ENCODE measurements at places on chromosomes 5 and 9.

GRCh38 chr5:144187699-144188294 is 17.1 kb downstream of the KCTD16 start:
- no peak for DNase-seq

GRCh38 chr5:37071901-37072581 is 177.1 kb downstream of the CPLANE1 start:
- no peak for DNase-seq

GRCh38 chr9:128059365-128059983 is 7.6 kb downstream of the NAIF1 start:
- DNase-seq = no peak

GRCh38 chr9:25889661-25890060 is 211.4 kb upstream of the TUSC1 start:
- no peak for DNase-seq

GRCh38 chr9:128169925-128170324 is 9.9 kb downstream of the BBLN start:
- DNase-seq = no peak

- DNase-seq = no peak
These were observed 84.0 kb downstream of the RAB3C start for GRCh38 chr5:58666598-58667581.

DNA sequence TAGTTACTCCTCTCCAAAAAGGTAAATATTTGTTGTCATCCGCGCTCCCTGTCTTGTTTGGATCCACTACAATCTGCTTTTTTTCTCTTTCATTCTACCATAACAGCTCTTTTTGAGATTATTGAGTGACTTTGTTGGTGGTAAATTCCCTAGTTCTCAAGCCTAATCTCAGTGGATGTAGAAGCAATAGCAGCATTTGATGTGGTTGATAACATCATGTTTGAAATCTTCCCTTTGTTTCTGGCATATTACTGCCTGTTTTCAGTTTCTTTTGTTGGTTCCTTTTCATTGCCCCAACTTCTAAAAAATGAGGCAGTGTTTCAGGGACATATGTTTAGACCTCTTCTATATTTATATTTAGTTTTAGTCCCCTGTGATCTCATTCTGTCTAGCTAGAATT is 8.9 kb downstream of the CDC42SE2 start:
- DNase-seq = no peak

DNA sequence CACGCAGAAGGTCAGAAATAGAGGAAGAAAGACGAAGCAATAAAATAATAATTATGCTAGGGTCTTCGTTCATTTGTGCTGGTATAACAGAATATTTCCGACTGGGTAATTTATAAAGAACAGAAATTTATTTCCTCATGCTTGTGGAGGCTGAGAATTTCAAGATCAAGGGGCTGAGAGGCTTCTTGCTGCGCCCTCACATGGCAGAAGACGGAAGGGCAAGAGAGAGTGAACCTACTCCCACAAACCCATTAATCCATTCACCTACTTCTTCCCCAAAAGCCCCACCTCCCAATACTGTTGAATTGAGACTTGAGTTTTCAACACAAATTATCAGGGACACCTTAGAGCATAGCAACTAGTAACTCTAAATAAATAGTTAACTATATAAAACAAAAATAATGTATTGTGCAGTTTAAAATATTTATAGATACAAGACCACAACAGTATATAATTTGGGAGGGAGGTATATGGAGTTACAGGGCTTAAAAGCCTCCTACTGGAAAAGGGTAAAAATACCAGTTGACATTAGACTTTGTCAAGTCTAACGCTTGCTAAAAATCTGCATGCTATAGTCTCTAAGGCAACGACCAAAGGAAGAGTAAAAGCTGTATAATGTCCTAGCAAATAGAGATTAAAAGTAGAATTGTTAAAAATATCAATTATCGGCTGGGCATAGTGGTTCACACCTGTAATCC is 40.3 kb upstream of the NAA35 start:
- DNase-seq = no peak

GRCh38 chr9:93585259-93585658 is 8.9 kb downstream of the PHF2 start:
- no peak for DNase-seq

GRCh38 chr9:3331801-3332200 is 194.0 kb downstream of the RFX3 start:
- no peak for DNase-seq

- DNase-seq = no peak
These were observed 25.0 kb downstream of the NDFIP1 start for GRCh38 chr5:142133330-142134206.

DNA sequence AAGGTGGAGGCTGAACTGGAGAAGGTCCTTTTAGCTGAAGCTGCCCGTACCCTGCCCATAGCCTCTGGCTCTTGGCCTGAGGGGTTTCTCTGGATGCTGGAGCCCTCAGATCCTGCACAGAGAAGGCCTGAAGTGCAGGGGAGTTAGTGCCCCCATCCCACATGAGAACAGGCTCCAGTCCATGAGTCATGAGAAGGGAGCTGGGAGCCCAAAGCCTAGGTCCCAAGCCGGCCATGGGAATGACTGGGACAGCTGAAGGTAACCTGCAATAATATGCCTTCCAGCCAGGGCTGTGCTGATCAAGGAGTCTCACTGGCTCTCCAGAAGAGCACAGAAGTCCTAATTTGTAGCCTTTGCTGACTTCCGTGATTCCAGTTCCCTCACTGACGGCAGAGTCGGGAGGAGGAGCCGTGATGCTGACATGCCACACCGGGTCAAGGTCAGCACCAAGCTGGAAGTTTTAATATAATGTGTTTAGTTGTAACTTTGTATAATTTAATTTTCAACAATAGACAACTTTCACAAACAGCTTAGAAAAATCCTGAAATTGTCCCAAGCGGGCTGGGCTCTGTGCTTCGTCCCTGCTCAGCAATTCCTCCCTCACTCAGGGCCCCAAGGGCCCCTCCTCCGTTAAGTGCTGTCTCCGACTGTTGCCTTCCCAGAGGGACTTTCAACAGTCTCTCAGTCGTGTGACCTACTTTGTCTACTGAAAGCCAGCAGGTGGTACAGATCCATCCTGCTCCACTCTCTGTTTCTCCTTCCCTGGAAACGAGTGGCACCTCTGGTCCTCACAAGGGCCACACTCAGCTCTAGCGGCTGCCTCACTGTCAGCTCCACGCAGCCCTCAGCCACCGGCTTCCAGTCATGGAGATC is 387.8 kb downstream of the GADD45G start:
- DNase-seq = no peak

GRCh38 chr9:29701559-29701958 is 2128.3 kb upstream of the C9orf72 start:
- DNase-seq = no peak

GRCh38 chr9:110069326-110070248 is 138.4 kb downstream of the C9orf152 start:
- no peak for DNase-seq

DNA sequence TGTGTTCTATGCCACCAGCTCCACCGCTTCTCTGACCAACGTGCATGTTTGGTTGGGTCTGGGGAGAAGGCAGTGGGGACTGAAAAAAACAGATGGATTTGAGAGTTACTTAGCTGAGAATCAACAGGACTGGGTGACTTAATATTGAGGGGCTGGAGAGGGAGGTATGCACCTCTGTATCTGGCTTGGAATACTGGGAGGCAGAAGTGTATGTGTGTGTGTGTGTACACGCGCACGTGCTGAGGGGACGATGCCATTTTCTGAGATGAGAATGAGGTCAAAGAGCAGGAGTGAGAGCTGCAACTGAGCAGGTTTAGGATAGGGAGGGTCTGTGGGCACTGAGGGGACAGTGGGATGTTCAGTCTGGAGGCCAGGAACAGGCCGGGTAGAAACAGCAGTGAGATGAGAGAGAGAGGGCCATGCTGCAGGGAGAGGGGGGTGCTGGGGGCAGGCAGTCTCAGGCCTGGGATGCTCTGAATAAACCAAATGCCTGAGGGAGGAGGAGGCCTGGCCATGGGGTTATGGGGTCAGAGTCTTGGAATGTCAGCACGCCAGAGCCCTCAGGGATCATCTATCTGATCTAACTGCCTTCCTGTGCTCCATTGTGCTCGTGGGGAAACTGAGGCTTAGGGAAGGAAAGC is 14.0 kb downstream of the PDGFRB start:
- no peak for DNase-seq

DNA sequence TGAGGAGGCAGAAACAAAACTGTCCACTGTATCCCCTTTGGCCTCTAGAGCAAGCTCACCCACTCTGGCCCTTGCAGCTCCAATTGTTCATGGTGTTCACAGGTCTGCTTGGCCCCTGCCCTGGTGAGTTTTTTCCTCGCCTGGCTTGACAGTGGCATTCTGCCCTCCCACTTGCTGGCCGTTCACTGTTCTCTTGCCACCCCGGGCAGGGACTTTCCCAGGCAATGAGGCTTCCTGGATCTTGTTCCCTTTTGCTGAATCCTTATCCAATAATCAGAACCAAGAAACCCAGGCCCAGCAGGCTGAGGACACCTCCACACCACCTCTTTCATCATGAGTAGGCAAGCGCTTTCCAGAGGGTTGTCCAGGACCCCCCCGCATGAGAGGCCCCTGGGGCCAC is 31.2 kb downstream of the ZNF618 start:
- no peak for DNase-seq

GRCh38 chr5:132093271-132093670 is 19.7 kb downstream of the CSF2 start:
- DNase-seq = no peak

DNA sequence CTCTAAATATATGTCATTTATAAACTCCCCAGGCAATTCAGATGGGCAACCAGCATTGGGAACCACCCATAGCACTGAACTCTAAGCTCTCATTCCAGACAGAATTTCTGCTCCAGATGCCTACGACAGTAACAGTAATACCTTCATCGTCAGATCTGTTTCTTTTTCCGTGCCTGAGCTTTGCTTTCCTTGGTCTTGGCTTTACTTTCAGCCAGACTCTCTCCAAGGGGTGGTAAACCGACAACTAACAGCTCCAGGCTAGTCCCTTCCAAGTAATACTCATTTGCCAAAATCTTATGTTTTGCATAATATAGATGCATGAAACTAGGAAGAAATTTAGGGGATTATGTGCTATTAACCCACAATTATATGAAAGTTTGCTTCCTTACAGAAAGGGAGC is 102.3 kb downstream of the PJA2 start:
- DNase-seq = no peak

DNA sequence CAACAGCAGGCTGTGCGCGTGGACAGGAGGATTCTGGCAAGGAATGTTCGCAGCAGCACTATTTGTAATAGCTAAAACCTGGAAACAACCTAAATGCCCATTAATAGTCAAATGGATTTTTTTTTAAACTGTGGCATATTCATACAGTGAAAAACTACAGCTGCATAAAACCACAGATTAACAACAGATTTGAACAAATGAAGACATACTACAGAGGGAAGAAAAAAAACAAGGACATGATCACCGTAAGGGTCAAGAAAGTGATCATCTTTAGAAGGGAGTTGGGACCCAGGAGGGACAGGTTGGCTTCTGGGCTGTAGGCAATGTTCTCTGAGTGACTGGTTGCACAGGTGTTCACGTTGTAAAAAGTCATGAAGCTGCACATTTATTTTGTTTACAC is 1.2 kb upstream of the TMOD1 start:
- DNase-seq = no peak

- peak; percentile 70 for DNase-seq
These were observed 659 bp downstream of the RAI14 start for GRCh38 chr5:34656700-34657273.

DNA sequence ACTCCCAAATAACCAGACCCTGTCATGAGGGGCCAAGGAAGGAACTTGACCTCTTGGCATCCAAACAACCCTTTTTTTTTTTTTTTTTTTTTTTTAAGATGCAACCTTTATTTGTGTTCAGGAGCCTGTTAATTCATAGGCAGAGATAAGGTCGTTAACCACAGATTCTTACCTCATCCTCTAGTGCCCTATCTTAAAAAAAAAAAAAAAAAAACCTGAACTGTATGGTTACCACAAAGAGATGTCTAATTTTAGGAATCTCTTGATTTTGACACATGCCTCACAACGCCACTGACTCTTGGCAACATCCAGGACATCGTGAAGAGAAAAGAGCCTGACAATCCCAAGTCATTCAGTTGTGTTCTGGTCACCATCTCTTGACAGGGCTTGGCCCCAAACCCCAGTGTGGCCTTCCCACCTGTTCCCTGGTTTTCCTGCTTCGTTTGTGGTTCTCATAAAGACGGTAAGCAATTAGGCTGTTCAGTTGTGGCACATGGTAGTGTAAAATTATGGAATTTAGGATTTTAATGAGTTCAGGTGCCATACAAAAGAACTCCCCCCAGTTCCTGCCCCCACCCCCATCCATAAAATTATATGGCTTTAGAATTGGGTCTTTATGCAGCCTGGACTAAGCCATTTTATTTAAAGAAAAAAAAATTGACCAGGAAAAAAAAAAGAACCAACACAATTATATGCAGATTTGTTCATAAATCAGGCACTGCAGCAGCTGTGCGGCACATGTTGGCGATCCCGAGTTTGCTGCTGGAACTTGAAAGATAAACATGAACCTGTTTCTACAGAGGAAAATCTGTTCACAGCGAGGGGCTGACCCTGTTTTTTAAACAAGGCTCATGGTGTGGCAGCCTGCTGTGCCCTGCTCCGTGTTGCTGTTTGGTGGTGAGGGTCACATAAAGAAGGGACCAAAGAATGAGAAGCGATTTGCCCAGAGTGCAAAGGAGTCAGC is 267.8 kb upstream of the CLINT1 start:
- no peak for DNase-seq

DNA sequence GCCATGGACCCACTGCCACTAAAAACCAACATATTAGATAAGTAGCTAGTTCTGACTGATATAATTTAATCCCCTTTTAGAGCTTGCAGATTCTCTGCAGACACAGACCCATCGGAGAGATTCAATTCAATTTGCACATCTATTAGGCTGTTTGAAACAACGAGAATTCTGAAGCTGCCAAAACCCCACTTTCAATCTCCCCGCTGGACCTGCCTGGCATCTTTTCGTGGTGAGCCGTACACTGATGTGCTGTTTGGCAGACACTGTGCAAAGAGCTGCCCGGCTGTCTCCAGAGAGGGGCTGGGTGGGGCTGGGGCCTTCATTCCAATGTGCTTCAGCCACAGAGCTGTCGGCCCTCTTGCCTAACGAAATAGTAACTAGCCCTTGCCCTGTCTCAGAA is 42.1 kb upstream of the FAM240B start:
- DNase-seq = no peak

Measured in type B pancreatic cell (in vitro differentiated cells).